ENCODE measurements at places on chromosomes 1 and 21.

DNA sequence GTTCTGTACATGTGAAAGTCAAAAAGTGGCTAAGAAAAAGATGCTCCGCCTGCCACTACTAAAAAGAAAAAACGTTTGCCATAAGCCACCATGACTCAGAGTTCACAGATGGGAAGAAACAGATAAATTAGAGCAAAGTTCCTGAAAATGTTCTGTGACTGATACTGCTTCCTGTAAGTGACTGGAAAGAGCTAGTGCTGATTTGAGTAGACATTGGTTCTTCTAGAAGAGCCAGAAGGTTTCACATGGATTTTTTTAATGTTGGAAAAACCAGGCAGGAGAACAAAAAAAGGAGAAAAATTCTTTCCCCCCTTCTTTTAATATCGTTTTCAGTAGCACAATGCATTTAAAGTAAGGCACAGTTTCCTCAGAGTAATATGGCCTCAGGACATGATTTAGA lies 221.4 kb downstream of the HLX start:
- no peak for DNase-seq

- DNase-seq, result no peak
Observed at GRCh38 chr1:236021424-236022135, 43.3 kb downstream of the NID1 start.

DNA sequence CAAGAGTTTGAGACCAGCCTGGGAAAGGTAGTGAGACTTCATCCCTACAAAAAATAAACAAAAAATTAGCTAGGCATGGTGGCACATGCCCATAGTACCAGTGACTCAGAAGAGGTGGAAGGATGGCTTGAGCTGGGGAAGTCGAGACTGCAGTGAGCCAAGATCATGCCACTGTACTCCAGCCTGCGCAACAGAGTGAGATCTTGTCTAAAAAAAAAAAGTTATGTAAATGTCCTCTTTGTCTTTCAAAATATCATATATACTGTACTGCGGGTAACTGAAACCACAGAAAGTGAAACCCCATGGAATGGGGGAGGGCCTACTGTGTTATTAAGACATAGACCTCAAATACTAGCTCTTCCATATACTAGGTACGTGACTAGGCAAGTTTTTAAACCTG lies 20.8 kb downstream of the ACADM start:
- DNase-seq, result no peak

DNA sequence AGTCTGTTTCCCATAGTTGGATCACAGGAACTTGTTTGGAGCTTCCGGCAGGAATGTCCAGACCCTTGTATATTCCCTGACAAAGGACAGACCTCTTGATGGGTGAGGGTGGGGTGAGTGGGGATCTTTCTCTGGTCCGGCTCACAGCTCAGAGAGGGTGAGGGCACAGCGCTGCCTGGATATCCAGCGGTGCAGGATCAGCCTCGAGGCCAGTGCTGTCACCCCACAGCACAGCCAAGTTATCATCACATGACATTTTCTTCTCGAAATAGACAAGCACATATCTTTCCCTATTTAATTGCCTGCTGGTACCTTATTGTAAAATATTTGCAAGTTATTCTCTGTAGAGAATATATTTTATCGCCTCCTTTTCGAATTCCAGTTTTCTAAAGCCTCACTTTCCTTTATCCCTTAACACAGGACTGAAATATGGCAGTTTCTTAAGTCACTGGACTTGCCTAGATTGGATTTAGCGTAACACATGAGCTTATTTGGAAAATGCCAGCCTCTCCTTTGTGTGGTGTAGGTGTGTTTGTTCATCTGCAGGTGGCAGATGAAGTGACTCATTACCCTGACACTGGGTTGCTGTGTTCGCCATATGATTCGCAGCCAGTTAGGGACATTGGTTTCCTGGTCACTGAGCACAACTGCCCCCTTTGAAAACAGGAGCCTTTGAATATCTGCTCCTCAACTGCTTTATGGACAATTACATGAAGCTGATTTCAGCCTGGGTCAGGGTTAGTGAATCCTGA lies 21.4 kb downstream of the CLIC6 start:
- DNase-seq, result peak; percentile 92

DNA sequence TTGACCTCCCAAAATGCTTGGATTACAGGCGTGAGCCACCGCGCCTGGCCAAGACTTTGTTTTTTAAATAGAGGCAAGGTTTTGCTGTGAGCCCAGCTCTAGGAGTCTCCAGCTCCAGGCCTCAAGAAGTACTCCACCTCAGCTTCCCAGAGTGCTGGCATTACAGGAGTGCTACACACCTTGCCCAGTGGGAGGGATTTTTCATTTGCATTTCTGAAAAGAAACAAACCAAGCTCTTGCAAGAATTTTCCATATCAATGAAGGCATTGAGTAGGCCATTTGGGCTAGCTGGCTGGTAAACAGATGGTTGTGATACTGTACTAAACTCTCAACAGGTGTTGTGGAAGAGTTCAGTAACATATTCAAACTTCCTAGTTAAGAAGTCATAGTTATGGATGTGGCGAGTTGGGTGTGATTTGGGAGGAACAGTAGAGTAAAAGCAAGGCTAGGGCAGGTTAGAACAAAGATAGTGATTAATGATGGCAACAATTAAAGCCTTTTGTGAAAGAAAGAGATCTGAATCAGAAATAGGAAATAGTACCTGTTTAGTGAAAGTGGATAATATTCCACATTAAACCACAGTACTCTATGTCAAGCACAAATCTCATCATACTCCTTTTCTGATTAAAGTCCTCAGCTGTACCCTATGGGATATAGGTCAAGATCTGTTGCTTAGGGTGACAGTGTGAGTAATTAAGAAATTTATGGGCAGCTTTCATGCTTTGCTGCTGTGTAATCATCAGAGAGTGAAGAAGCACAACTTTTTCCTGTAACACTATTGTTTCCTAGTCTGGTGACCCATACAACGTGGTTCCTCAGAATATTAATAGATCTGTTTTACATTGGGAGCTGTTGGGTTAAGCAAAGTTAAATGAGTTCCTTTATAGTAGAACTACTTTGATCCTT lies 10.7 kb downstream of the AKIRIN1 start:
- DNase-seq, result no peak

GRCh38 chr1:64490213-64490818 lies 20.4 kb downstream of the CACHD1 start:
- DNase-seq, result no peak

DNA sequence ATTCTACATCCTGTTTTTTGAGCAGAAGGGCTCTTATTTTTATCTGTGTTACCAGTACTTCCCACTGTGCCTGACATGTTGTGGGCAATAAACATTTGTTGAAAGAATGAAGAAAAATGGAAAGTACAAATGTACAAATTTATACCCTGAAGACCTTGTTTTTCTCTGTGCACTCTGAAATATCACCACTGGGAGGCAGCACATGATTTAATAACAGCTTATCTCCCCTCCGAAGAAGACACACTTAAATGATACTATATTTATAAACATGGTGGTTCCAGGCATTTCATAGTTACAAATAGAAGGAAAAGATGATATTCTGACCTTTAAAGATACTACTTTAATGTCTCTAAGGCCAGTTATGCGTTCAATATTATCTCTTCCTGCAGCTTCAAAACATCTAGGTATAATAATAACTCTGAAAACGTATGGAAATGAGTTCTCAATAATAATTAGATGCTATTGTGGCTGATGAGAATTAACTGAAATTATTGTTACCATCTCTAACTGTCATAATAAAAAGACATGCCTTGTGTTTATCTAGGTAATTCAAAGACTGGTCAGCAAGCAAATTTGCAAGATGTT lies 12.8 kb downstream of the DYNLT5 start:
- DNase-seq, result peak; percentile 47

- DNase-seq, result no peak
Observed at GRCh38 chr1:210819266-210819665, 314.7 kb downstream of the KCNH1 start.

DNA sequence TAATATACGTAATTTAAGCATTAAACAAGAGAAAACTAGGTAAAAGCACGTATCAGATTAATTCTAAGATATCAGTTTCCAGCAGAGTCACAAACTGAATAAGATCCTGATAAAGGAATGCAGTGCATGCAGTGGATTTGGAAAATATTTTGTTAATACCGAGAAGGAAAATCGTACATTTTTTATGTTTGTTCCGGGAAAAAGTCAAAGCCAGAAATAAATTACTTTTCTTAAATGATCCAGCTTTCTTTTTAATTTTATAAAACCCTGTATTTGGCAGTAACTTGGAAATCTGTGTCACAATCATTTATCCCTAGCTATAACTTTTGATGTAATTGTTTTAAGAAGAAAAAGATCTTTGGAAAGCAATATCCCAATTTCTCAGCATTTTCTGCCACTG lies 955 bp downstream of the PALMD start:
- DNase-seq, result no peak
